SK-N-SH treated with all-trans-retinoic acid at 6 μM for 48 hours (cell line): ENCODE measurements at places on chromosomes 2 and 18.

DNA sequence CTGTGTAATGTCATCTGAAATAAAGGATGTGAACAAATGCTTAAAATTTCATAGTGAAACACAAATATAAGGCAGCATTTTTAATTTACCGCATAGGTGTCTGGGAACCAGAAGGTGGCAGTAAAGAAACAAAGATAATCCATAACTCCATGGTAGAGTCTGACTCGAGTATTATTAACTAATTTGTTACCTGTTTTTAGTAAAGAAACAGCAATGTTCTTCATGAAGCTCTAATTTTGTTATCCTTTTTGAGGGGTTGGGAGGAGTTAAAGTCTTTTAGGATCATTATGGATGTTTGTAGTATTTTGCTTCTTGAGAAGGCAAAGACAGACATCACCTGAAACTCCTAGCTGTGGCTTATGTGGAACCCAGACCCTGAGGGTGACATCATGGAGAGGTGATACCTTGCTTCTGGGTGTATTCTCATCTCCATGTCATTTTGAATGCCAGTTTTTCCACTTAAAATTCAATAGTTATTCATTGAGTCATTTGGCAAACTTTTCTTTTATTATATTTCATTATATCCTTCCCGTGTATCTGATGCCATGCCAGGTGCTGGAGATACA is 286.2 kb upstream of the EPAS1 start:
- ATAC-seq, result peak; percentile 87

GRCh38 chr2:163808406-163808805 is 72.6 kb upstream of the FIGN start:
- ATAC-seq, result no peak

DNA sequence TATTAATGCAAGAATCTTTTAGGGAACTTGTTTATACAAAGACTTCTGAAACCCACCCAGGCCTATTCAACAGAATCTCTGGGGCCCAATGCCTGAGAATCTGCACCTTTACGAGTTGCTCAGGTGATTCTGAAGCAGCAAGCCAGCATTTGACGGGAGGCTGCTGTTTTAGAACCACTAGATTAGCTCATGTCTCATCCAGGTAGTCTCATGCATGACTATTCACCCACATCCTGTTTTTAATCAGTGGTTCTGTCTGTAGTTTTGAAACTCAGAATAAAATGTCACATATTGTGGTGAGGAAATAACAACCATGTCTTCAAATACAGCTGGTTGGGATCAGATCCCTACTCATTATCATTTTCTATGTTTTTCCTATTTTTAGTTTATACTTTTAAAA is 39.5 kb downstream of the CYTIP start:
- ATAC-seq, result no peak

GRCh38 chr2:196234672-196235071 is 63.3 kb upstream of the STK17B start:
- peak; percentile 35 for ATAC-seq

GRCh38 chr2:224982226-224982625 is 60.0 kb downstream of the DOCK10 start:
- ATAC-seq, result peak; percentile 60

- no peak for ATAC-seq
These were observed 394.8 kb upstream of the ATP5MC3 start for GRCh38 chr2:175576270-175576669.

- no peak for ATAC-seq
These were observed 165.3 kb downstream of the GALNT1 start for GRCh38 chr18:35746826-35747339.

- ATAC-seq, result peak; percentile 10
These were observed 17.7 kb downstream of the SH3BP4 start for GRCh38 chr2:234969306-234970098.

GRCh38 chr2:53778536-53779162 is 8.1 kb downstream of the ASB3 start:
- no peak for ATAC-seq

DNA sequence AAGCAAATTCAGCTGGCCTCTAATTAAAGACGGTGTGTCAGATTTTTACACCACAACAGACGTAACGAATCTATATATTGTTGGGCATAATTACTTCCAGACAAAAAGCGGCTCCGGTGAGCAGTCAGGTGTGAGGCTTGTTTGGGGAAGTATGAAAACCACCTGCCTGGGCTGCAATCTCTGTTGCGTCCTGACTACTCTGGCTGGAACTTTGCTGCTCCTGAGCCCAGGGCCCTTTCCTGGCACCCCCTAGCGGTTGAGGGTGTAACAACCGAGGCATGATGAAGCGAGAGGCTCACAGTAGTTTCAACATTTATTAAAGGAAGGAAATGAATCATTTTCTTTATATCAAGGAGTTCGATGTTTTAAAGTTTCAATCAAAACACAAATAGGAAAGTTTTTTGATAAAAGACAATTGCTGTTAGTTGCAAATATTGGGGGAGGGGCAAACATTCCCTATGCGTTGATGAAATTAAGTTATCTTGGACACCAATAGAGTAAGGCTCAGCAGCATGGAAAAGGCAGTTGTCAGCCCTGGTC is 10.6 kb upstream of the ITGB6 start:
- ATAC-seq, result peak; percentile 14

DNA sequence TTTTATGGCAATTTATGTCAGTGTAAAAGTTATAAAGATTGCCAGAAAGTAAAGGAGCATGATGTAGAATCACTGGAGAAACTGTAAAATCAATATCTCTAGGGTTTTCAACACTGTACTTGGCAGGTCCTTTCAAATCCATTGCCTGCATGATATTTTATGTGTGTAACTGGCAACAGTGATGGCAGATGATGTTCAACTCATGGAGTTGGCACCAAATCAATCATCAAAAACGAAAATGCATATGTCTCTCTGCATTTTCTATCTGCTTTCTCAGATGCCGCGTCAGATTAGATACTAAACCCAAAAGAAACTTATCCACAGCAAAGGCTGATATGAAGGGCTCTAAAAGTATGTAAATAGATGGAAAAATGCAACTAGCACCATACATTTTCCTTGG is 1395.5 kb upstream of the PIK3C3 start:
- no peak for ATAC-seq

GRCh38 chr2:31140151-31140550 is 1.9 kb upstream of the GALNT14 start:
- no peak for ATAC-seq

GRCh38 chr2:224870341-224870740 is 154.2 kb upstream of the CCDC195 start:
- no peak for ATAC-seq

DNA sequence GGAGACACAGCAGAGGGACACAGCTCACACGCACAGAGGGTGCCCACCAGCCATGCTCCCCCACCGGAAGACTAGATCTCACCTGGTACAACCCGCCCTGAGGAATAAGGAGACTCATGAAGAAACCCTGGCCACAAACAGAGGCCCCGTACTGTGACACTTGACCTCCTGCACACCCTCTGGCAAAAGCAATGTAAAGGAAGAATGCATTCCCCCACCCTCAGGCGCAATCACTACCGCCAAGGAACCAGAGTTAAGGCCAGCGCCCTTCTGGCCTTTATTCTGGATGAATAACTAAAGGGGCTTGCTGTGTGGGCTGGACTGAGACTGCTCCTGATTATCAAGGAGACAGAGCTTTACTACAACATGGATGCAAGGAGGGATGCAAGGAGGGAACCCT is 509.2 kb upstream of the SPHKAP start:
- ATAC-seq, result no peak

DNA sequence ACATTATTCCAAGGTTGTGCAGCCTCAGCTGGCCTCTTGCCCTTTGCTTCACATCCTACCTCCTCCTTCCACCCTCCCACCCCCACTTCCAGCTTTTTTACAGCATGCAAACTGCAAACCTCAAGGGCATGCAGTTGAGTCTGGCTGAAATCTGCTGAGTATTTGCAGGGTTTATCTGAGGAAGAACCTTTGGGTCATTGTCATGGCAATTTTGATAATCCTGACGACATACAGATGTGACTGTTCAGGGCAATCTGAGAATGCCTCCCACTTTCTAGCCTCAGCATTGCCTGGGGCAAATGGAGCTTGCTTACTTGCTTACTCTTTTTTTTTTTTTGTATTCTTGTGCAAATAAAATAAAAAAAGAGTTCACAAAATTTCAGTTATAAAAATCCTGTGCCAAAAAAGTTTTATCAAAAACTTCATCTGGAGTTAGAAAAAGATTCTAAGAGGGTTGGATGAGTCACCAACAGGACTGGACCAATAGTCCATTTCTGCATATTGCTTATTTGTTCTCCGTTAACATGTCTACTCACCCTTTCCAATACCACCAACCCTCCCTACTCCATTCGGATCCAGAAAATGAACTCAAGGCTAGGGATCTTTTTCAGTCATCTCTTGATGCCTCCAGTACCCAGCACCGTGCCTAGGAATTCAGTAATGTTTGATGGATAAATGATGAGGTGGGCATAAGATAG is 23.6 kb upstream of the LHCGR start:
- no peak for ATAC-seq

DNA sequence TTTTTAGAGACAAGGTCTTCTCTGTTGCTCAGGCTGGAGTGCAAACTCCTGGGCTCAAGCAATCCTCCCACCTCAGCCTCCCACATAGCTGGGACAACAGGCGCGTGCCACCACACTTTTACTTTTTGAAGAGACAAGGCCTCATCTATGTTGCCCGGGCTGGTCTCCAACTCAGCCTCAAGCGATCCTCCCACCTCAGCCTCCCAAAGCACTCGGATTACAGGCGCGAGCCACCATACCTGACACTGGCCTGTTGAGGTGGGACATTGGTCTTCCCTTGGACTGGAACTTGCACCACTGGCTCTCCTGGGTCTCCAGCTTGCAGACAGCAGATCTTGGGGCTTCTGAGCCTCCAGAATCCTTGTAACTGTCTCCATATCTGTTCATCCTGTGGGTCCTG is 75.6 kb downstream of the NDUFA10 start:
- no peak for ATAC-seq
